ENCODE measurements at places on chromosomes 3 and 15. TPM values are rescaled to one million over a fixed set of nuclear protein-coding genes. Genes with fewer than 3 reads are reported as not detected.

The ZNF717 gene
- 4.6 TPM for polyA plus RNA-seq

The ANKUB1 gene
- polyA plus RNA-seq, result not detected

The SH2D7 gene
- polyA plus RNA-seq, result 2.5 TPM

The ENTPD3 gene
- 4.6 TPM for polyA plus RNA-seq

The TMEM45A gene
- polyA plus RNA-seq, result 1.4 TPM

The TGM5 gene
- not detected for polyA plus RNA-seq

DNA sequence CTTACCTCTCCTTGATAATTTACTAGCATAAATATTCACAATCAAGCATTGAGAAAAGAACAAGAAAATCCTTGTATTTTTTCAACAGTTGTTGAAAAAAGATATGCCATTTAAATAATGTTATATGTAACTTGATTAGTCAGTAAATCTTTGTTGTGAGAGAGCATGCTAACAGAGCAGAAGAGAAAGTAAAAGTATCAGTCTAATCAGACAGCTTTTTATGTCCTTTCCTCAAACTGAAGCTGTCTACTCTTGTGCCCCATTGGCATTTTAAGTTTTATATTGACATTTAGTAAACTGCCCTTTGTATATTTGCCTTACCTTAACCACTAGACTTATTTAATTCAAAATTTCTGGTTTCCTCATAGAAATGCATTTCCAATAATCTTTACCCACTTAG, 668.7 kb downstream of the OTOL1 start:
- DNase-seq, result no peak

- DNase-seq, result no peak
Observed at GRCh38 chr15:89165677-89166076, 55.7 kb downstream of the RLBP1 start.

DNA sequence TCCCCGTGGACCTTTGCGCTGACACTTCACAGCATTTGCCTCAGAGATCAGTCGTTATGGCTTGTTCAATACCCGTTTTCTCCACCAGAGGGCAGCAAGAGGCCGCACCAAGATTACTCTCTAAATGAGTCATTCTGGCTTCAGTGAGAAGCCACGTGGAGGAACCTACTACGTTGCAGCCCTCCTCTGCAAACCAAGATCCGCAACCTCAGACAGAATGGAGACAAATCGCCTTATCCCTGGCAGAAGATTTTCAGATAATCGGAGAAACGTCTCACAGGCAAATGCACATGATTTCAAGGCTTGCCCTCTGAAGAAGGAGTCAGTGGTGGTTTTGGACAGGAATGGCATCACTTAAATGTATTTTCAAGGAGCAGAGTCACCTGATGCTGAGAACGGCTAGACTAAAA, 60.5 kb downstream of the GTPBP8 start:
- peak; percentile 93 for DNase-seq

DNA sequence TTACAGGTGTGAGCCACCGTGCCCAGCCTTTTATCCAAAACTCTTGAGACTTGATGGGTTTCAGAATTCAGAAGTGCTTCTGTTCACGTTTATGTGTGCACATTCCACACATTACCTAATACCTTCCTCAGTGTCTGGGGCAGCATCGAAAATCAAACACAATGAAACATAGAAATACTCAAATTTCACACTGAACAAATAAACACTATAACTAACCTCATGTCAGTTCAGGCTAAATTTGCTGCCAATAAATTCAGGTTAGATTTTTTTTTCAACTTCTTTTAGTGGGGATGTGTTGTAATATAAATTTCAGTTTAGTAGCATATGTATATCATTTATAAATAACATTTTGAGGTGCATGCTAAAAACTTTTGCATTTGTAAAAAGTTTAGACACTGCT, 2.8 kb downstream of the EIF2AK4 start:
- no peak for DNase-seq

- DNase-seq, result no peak
Observed at GRCh38 chr15:85614059-85614458, 180.7 kb downstream of the KLHL25 start.

- no peak for DNase-seq
Observed at GRCh38 chr15:81092559-81092902, 41.5 kb upstream of the CFAP161 start.

GRCh38 chr3:156604642-156605144, 49.8 kb upstream of the SSR3 start:
- no peak for DNase-seq

DNA sequence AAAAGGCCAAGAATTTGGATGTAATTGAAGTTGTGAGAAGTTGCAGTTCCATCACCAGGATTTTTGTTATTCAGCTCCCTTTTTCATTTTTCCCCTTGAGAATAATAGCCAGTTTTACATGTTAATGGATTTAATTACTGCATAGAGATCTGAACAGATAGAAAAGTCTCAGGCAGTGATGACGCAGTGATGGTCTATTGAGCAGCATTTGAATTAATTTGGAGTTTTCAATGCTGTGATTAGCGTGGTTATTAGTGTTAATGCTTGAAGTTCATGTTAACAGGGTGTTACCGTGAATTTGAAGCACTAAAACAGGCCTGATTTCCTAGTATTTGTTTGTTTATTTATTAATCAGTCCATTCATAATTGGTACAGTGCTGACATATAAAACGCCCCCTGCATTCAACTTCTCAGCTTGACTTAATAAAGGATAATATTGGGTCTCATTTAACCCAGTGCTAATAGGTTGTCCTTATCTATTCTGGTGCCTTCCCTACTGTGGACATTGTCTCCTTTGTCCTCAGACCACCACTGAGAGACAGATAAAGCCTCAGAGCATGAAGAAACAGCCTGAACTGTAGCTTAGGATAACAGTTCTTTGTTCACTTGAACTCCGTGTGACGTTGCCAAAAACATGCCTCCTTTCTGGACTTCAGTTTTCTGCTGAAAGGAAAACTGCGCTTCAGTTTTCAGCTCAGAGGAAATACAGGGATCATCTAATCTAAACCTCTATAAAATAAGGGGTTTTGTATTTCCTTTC, 82.4 kb downstream of the RTP4 start:
- no peak for DNase-seq

GRCh38 chr15:29242456-29243242, 27.0 kb downstream of the NSMCE3 start:
- DNase-seq, result no peak

GRCh38 chr15:64855205-64855975, 13.7 kb downstream of the PLEKHO2 start:
- DNase-seq, result peak; percentile 42

- no peak for DNase-seq
Observed at GRCh38 chr3:140629357-140630137, 48.3 kb upstream of the TRIM42 start.

DNA sequence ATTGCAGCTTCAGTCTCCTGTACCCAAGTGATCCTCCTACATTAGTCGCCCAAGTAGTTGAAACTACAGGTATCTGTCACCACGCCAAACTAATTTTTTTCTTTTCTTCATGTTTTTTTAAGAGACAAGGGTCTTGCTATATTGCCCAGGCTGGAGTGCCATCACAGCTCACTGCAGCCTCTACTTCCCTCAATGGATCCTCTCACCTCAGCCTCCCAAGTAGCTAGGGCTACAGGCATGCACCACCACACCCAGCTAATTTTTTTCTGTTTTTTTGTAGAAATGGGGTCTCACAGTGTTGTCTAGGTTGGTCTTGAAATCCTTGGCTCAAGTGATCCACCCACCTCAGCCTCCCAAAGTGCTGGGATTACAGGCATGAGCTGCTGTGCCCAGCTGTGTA, 89.5 kb downstream of the ZNF609 start:
- DNase-seq, result no peak

DNA sequence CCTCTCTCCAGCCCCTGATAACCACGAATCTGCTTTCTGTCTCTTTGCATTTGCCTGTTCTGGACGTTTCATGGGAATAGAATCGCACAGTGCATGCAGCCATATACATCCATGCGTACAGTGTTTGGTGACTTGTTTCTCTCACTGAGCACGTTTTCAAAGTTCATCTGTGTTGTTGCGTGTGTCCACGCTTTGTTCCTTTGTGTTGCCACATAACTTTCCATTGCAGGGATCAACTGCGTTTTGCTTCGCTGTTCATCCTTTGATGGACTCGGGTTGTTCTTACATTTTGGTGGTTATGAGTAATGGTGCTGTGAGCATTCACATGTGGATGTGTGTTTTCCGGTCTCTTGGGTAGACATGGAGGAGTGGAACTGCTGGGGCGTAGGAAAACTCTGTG, 56.4 kb upstream of the TAMM41 start:
- no peak for DNase-seq

- no peak for DNase-seq
Observed at GRCh38 chr15:63973212-63974009, 72.9 kb downstream of the DAPK2 start.

- DNase-seq, result no peak
Observed at GRCh38 chr3:187957165-187957581, 196.8 kb upstream of the LPP start.

GRCh38 chr3:197425485-197426120, 127.2 kb upstream of the DLG1 start:
- DNase-seq, result no peak

DNA sequence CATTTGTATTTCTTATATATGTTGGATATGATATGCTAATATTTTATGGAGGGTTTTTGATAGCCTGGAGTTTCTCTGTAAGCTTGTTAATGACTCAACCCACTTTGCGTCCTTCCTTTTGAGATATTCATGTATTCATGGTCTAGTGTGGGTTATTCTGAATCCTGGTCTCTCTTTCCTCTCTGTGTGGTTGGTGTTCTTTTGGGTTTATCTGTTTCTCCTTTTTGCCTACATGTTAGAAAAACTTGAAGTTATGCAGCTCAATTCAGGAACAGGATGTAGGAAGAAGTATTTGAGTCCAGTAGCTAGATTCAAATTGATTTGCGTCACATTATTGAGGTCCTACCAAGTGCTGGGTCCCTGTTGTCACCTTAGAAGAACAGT, 28.1 kb downstream of the CMTM7 start:
- no peak for DNase-seq

- no peak for DNase-seq
Observed at GRCh38 chr3:69352305-69353087, 33.4 kb downstream of the FRMD4B start.

GRCh38 chr15:31974855-31975829, 55.2 kb upstream of the CHRNA7 start:
- DNase-seq, result no peak

DNA sequence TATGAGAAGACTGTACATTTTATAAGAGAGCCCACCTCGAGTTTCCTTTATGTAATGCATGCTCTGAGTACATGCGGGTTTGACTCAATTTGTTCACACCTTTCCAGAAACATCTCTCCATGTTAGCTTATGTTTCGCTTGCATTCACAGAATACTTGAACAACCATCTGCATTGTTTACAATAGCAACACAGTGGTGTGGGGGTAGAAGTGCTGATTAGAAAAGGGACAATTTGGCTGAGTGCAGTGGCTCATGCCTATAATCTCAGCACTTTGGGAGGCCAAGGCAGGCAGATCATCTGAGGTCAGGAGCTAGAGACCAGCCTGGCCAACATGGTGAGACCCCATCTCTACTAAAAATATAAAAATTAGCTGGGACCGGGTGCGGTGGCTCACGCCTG, 60.9 kb downstream of the NCEH1 start:
- DNase-seq, result no peak

GRCh38 chr15:45855210-45855906, 220.5 kb downstream of the SQOR start:
- DNase-seq, result no peak

All from sigmoid colon (tissue), 7 donors.